Activated CD8-positive, alpha-beta T cell treated with anti-CD3 and anti-CD28 coated beads, Interleukin-2, amount 10 ng/mL, durations not matched to agents 7 days and 5 days (primary cell): ENCODE measurements at places on chromosomes 7 and 10. TPM values are rescaled to one million over a fixed set of nuclear protein-coding genes. Genes with fewer than 3 reads are reported as not detected.
A peak's percentile ranks its signal among the peaks of the same experiment; 100 is the strongest.

GRCh38 chr10:118383699-118384098, 41.6 kb upstream of the FAM204A start:
- no peak for DNase-seq
- H3K4me3 ChIP-seq, result no peak overlapping the region
- H3K36me3 ChIP-seq, result no peaks in the 10 kb centered on the region
- H3K27ac ChIP-seq, result no peak overlapping the region

DNA sequence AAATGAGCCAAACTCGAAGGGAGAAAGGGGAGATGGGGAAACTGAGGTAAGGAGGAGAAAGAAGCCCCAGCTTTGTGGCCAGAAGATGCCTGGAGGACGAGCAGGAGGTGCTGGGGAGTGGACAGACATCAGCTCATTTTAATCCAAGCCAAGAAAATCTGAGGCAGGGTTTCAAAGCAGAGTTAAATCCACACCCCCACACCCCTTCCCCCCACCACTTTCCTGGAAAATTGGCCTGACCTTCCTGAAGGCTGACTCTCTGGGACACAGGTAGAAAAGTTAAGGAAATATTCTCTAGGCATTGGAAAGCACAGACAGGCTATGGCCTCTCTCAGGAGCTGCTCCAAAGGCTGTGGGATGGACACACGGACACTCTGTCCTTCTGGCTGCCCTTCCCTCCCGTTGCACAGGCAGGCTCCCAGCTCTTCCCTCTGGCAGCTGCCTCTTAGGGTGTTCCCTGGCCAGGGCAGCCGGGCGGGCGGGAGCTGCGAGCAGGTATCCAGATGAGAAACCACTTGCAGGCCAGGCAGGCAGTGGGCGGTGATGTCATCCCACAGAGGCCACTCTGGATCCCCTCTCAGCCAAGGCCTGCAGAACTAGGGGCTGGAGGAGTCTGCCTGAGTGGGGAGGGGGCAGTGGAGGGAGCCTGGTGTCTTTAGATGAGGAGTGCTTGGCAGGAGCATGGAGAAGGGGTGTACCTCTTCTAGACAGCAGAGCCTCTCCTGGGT, 171.8 kb downstream of the NEURL1 start:
- H3K4me3 ChIP-seq, result no peak overlapping the region
- H3K36me3 ChIP-seq, result peaks cover 4% of the 10 kb centered on the region

- H3K4me1 ChIP-seq, result peaks cover 67% of the 10 kb centered on the region
- H3K27me3 ChIP-seq, result no peaks in the 10 kb centered on the region
- DNase-seq, result no peak
- H3K27ac ChIP-seq, result peak overlapping the region; percentile 33
- peaks cover 4% of the 10 kb centered on the region for H3K36me3 ChIP-seq
Observed at GRCh38 chr10:70615784-70616522, 13.4 kb upstream of the PRF1 start.

DNA sequence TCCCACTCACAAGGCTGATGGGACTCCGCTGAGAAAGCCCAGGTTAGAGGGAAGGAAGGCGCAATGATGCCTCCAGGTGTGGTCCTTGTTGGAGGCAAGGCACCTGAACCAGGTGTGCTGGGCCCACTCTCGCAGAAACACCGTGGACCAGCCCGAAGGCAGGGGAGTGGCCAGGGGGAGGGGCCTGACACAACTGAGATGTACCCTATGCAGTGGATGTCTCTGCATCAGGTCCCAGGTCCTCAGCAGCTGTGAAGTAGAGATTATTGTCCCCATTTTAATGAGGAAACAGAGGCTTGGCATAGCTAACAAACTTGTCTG, 32.0 kb downstream of the GBX1 start:
- H3K4me1 ChIP-seq, result no peaks in the 10 kb centered on the region
- no peak for DNase-seq
- no peak overlapping the region for H3K27ac ChIP-seq

DNA sequence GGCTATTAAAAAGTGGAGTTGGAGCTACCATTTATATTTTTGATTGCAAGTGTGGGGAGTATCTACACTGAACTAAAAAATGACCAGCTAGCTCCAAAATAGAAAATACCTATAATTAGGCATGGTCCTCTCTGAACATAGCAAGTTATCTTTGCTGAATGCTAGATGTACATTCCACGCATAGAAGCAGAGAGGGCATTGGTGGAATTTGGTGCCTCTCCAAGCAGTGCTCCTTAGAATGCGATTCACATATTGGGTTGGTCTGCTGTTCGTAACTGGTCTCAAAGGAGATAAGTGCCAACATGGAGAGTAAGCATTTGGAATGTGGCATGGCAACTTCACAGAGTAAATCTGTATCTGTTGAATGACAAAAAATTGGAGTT, 196.2 kb downstream of the PTN start:
- no peak for DNase-seq
- H3K36me3 ChIP-seq, result no peaks in the 10 kb centered on the region
- H3K27me3 ChIP-seq, result no peaks in the 10 kb centered on the region
- no peak overlapping the region for H3K27ac ChIP-seq

DNA sequence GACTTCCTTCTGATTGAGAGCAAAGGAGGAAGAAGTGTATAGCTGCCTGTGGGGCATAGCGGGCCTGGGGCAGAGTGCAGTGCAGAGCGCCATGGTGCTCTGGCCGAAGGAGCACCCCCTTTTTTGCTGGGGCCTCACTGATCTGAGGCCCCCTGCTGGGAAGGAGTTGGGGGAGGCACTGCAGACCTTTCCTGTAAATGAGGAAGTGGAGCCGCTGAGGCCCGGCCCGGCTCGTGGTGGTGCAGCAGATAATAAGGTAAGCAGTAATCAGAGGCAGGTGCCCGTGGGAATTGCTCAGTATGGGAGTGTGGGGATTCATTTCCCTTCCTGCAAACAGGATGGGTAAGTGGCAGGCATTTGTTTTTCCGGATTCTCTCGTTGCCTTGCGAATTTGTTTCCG, 373.7 kb upstream of the MKI67 start:
- H3K4me3 ChIP-seq, result no peak overlapping the region
- no peaks in the 10 kb centered on the region for H3K4me1 ChIP-seq
- H3K27ac ChIP-seq, result no peak overlapping the region

The CALML3 gene
- total RNA-seq, result not detected

The OR2A42 gene
- not detected for total RNA-seq

DNA sequence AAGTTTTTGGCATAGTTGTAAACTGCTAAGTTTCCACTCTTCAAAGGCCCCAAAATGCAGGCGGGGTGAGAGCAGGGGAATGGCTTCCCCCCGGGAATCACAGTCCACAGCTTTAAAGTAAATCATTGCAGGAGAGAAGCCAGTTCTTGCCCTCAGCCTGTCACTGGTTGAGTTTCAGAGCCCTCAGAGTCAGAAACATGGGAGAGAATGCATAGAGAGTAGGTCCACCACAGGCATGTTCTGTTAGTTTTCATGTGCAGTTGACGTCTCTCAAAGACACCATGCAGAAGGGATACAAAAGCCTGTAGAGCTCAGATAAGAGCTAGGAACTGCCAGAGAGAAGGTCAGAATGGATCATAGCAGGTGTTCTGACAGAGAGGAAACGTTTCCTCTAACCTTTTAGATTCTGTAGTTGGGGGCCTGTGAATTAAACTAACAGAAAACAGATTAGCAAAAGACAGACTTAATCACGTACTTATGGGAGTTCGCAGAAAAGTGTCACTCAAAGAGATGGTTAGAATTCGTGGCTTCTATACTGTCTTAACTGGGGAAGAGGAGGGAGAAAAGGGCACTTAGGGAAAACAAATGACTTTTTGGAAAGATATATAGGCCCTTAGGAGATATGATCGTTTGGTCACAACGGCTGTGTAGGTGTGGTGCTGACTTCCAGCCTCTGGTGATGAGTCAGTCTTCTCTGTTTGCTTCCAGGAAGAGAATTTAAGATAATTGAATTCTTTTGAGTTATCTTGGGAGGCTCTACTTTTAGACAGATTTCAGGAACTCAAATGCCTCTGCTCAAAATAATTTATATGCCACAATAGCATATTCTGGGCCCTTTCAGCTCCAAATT, 48.0 kb upstream of the MSRB2 start:
- no peaks in the 10 kb centered on the region for H3K36me3 ChIP-seq
- no peak for DNase-seq
- H3K4me1 ChIP-seq, result no peaks in the 10 kb centered on the region
- peaks cover 3% of the 10 kb centered on the region for H3K27me3 ChIP-seq
- no peak overlapping the region for H3K4me3 ChIP-seq

The DNAJC9 gene
- total RNA-seq, result 70.7 TPM

The CCDC172 gene
- total RNA-seq, result not detected

The MCM10 gene
- total RNA-seq, result 68.3 TPM

- H3K36me3 ChIP-seq, result peaks cover 67% of the 10 kb centered on the region
- H3K27me3 ChIP-seq, result no peaks in the 10 kb centered on the region
- H3K4me3 ChIP-seq, result peak overlapping the region; percentile 91
- peaks cover 61% of the 10 kb centered on the region for H3K4me1 ChIP-seq
Observed at GRCh38 chr10:17229717-17229966, 1.6 kb downstream of the VIM start.

The CADPS2 gene
- not detected for total RNA-seq

- H3K36me3 ChIP-seq, result peaks cover 8% of the 10 kb centered on the region
- H3K4me1 ChIP-seq, result peaks cover 8% of the 10 kb centered on the region
- H3K27me3 ChIP-seq, result peaks cover 25% of the 10 kb centered on the region
- H3K4me3 ChIP-seq, result no peak overlapping the region
Observed at GRCh38 chr10:5411941-5412276, 448 bp upstream of the NET1 start.

The ASIC3 gene
- total RNA-seq, result 2.8 TPM

The PRTFDC1 gene
- total RNA-seq, result 2.9 TPM

DNA sequence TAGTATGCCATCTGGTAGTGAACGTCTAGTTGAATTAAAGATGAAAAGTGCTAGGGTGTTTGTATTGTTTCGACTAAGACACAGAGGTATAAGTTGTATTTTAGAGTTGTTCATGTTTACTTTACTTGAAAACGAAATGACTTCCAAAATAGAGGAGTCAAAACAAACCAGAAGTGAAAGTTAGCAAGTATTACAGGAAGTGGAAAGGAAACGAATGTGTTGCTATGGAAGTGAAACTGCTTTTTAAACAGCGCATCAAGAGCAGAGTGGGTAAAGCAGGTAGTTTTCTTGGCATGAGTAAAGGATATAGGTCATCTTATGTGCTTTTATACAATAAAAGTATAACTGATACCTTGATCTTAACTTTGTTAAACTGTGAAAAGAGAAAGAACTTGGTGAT, 20.0 kb upstream of the GALNTL5 start:
- H3K27ac ChIP-seq, result peak overlapping the region; percentile 90
- peak; percentile 32 for DNase-seq
- peaks cover 25% of the 10 kb centered on the region for H3K4me1 ChIP-seq
- peak overlapping the region; percentile 60 for H3K4me3 ChIP-seq
- H3K36me3 ChIP-seq, result no peaks in the 10 kb centered on the region
- H3K27me3 ChIP-seq, result peaks cover 5% of the 10 kb centered on the region

- H3K4me1 ChIP-seq, result peaks cover 35% of the 10 kb centered on the region
- peak overlapping the region; percentile 16 for H3K4me3 ChIP-seq
- H3K27me3 ChIP-seq, result no peaks in the 10 kb centered on the region
- peak overlapping the region; percentile 57 for H3K27ac ChIP-seq
- peak; percentile 51 for DNase-seq
Observed at GRCh38 chr7:36969376-36969775, 245.1 kb upstream of the AOAH start.

The SFRP4 gene
- not detected for total RNA-seq

The EVX1 gene
- not detected for total RNA-seq

GRCh38 chr10:12712293-12712983, 289.1 kb downstream of the CCDC3 start:
- H3K4me1 ChIP-seq, result peaks cover 29% of the 10 kb centered on the region
- no peak for DNase-seq
- no peaks in the 10 kb centered on the region for H3K36me3 ChIP-seq
- H3K27ac ChIP-seq, result no peak overlapping the region

GRCh38 chr7:135886345-135887132, 90.6 kb downstream of the MTPN start:
- no peak overlapping the region for H3K27ac ChIP-seq
- no peaks in the 10 kb centered on the region for H3K27me3 ChIP-seq

GRCh38 chr7:136654406-136654805, 214.0 kb upstream of the CHRM2 start:
- no peaks in the 10 kb centered on the region for H3K4me1 ChIP-seq
- no peak overlapping the region for H3K27ac ChIP-seq
- no peaks in the 10 kb centered on the region for H3K27me3 ChIP-seq
- no peaks in the 10 kb centered on the region for H3K36me3 ChIP-seq
- no peak overlapping the region for H3K4me3 ChIP-seq

The ADIRF gene
- not detected for total RNA-seq

- no peak for DNase-seq
- no peaks in the 10 kb centered on the region for H3K4me1 ChIP-seq
- H3K27ac ChIP-seq, result no peak overlapping the region
- H3K36me3 ChIP-seq, result no peaks in the 10 kb centered on the region
Observed at GRCh38 chr7:1674161-1675035, 4.3 kb downstream of the ELFN1 start.

GRCh38 chr7:129435414-129435829, 1.2 kb downstream of the STRIP2 start:
- peaks cover 8% of the 10 kb centered on the region for H3K36me3 ChIP-seq
- peak overlapping the region; percentile 4 for H3K27ac ChIP-seq
- H3K4me1 ChIP-seq, result peaks cover 24% of the 10 kb centered on the region
- DNase-seq, result no peak
- H3K27me3 ChIP-seq, result peaks cover 28% of the 10 kb centered on the region

DNA sequence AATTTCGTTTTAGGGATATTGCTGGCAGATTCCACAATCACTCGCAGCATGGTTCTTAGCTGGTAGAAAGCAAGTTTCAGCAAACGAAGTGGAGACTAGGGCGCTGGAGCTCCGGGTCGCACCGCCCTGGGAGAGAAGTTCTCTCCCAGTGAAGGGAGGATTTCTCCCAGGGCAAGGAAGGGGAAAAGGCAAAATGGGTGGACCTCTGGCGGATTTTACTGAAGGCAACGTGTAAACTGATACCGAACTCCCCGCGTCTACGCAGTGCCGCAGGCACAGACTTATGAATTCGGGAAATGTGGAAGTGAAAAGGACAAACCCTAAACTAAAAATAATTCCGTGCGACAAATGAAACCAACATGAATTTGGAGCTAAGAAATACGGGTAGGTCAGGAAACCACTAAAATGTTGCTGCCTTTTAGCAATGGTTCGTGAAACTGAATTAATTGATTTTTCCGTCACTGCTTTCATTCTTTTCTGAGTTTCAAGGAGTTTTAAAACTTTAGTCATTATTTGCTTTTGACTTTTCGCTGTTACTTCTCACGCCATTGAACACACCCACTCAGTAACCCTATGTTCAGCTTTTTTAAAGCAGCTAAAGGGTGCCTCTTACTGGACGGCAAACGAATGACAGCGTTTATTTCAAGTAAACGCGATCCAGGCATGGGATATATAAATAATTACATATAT, at the start of gene MYOF:
Gene MYOF, minus strand, starts transcription at position 190 of the 690 bp plus-strand sequence. Its CDS starts 140 bp downstream, at position 50.
- H3K27me3 ChIP-seq, result peaks cover 21% of the 10 kb centered on the region
- peaks cover 11% of the 10 kb centered on the region for H3K4me1 ChIP-seq
- H3K36me3 ChIP-seq, result no peaks in the 10 kb centered on the region
- peak; percentile 69 for DNase-seq

The AGMO gene
- total RNA-seq, result not detected

DNA sequence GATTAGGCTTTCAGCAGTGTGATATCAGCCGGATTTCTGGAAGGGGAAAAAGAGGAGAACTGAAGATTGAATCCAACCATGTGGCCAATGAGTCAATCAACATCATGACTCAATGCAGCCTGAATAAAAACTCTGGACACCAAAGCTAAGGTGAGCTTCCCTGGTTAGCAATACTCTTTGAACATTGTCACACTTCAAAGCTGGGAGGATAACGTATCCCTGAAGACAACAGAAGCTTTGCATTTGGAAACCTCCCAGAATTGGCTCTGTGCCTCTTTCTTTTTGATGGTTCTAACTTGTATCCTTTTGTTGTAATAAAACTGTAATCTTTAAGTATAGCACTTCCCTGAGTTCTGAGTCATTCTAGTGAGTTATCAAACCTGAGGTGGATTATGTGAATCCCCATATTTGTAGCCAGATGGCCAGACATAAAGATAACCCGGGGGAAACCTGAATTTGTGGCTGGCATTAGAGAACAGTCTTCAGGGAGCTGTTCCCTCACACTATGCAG, 284.4 kb downstream of the IPMK start:
- H3K4me3 ChIP-seq, result no peak overlapping the region
- no peak overlapping the region for H3K27ac ChIP-seq
- no peaks in the 10 kb centered on the region for H3K4me1 ChIP-seq
- no peaks in the 10 kb centered on the region for H3K27me3 ChIP-seq
- no peaks in the 10 kb centered on the region for H3K36me3 ChIP-seq

The PALS2 gene
- 20.7 TPM for total RNA-seq
